NCI-H82 (cell line): ENCODE measurements at places on chromosomes 7 and 10.

- no peak for DNase-seq
Measured at GRCh38 chr7:105199386-105199785, 185.4 kb downstream of the KMT2E start.

DNA sequence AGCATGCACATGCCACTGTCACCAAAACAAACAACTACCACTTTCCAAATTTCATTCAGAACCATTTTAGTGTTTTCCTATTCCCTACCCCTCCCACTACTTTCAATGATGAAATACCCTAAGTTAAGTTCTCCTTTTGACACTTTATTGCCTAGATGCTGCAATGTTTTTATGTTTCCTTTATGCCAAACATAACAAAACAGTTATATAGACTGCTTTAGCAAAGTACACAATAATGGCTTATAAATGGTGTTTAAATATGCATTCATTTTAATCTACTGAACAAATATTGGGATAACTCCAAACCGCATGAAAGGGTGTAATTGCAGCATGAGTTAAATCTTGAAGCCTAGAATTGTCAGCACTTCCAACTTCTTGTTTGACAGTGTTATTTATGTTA, 69.2 kb downstream of the PHYHIPL start:
- DNase-seq: no peak

DNA sequence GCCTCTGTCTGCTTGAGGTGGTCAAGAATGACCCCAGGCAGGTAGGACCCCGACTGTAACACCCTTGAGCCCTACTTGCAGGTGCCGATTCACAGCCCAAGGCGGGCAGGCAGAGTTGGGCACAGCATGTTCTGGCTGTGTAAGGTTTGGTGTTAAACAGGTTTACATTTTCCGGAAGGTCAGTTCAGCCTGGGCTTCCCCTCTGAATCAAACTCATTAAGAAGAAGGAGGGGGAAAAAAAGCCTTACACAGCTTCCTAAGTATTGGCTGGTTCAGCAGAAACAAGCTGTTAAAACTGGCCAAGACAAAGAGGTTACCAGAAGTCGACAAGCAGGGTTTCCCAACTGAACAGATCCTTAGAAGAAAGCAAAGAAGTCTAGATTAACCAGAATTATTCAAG, 132.7 kb downstream of the PRPF18 start:
- no peak for DNase-seq

GRCh38 chr7:46486256-46487206, 565.5 kb upstream of the IGFBP3 start:
- DNase-seq: no peak

DNA sequence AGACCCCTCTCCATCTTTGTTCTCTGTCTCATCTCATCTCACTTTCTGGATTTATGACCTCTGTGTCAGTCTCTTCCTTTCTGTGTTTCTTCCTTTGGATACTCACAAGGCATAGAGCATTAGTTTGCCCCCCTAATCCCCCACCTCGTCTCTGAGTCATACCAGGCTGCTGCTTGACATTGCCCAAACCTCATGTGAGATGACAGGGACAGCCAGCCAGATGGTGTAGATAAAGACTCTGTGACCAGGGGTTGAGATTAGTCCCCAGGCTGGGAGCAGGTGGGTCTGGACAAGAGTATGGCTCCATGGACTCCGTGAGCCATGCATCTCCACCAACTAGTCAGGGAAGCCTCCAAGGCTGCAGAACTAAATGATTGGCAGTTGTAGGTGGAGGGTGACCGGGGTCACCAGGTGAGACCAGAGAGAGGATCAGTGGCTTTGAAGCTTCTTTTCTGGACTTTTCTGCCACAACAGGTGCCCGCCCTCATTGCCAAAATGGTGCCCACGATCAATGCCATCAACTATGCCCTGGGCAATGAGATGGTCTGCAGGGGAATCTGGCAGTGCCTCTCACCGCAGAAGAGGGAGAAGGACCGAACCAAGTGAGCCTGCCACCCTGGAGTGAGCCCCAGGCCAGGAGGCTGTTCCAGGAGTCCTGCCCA, 13.3 kb downstream of the RGR start:
- DNase-seq: peak; percentile 55

DNA sequence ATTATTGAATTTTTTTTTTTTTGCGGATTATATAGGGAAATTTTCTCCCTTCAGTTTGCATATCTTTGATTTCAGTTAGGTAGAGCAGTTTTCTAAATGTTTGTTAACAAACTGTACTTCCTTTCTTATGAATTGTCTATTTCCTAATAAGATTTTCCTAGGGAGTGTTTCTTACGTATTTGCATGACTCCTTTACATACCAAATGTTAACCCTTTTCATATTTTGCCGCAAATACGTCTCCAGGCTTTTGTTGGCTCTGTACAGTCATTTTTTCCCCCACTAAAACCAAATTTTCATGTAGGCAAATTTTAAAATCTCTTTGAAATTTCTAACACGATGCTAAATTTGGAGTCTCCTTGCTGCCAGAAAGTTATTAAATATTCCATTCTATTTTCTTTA, 1.9 kb upstream of the FRAT2 start:
- no peak for DNase-seq

DNA sequence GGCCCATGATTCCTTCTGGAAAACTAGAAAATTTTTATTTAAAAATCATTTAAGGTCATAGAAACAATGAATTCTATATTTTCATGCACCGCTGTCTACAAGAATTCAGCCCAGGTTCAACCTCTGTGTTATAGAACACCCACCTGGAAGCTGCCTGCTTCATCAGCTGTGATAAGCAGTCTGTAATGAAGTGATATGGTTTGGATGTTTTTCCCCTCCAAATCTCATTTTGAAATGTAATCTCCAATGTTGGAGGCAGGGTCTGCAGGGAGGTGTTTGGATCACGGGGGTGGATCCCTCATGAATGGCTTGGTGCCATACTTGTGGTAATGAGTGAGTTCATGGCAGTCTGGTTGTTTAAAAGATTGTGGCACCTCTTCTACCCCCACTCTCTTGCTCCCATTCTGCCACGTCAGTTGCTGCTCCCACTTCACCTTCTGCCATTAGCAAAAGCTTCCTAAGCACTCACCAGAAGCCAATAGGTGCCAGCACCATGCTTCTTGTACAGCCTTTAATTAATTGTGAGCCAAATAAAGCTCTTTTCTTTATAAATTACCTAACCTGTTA, 55.6 kb downstream of the MRPL32 start:
- no peak for DNase-seq

DNA sequence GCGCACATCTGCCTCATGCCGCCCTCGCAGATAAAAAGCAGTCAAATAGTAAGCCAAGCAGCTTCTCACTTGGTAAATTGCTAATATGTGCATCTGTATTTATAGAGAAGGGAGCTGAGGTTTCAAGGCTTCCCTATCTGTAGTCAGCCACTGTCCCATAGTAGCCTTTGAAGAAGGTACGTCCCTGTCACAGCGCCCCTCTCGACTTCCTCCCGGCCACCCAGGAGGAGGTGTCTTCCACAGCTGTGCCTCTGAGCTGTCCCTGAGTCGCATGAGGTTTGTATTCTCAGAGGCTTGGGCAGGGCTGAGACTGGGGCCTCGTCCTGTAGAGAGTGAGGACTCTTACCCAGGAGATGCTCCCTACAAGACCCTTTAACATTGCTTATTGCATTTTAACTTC, 49.0 kb downstream of the SPOCK2 start:
- no peak for DNase-seq

DNA sequence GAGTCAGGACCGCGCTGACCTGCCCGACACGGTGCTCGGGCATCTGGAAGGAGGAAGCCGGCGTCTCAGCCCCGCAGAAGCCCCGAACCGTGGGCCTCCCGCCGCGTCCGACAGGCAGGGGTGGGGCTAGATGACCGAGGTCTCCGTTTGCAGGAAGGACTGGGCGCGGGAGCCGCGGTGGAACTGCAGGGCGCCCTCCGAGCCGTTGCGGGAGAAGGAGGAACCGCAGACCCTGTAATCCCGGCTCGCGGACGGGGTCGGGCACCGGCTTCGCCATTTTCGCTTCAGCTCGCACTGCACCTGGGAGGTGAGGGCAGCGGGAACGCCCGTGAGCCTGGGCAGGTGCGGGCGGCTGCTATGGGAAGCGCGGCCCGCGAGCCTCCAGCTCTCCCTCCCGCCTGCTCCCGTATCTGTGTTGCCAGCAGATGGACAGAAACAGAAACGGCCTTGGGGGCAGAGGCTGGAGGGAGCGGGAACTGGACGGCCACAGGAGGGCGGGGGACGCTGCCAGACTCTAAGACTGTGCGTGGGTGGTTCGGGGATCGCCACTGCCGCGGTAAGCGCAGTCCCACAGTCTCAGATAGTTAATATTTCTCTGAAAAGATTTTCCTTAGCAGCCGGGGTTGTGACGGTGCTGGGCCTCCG, 114.1 kb downstream of the VIPR2 start:
- DNase-seq: peak; percentile 29

DNA sequence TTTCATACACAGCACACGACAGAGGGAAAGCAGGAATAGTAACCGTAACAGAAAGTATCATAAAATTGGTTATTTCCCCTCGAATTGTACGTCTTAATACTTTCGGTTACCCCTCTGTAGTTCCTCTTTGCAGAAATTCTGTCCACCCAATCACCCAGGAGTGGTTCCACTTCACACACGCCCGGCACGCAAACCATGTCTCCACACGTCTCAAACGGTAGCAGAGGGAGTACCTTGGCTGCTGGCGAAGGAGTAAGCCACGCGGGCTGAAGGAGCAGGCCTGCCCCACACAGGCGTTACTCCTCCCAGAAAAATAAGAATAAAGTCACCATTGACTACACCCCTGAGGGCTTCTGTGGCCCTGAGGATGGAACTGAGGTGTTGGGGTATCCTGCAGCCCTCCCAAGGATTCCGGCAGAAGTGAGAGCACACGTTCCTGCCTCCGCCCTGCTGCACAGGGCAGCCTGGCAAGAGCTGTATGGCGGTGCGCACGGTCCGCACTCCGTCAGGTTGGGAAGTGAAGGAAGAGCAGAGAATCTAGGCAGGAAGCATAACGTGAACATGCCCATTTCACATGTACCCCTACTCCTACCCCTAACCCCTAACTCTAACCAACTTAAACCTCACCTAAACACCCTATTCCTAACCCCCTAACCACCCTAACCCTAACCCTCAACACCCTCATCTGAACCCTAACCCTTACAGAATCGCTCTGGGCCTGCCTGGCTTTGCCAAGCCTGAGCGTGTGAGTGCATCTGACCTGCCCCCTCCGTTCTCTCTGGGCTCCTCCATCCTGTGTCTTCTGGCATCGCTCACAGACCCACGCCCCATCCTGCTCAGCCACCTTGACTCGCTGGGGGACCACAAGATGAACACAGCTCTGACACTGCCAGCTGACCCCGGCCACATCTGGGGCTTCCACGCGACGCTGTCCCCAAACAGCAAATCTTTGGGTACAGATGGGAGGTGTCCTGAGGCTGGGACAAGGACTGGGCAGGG, 18.2 kb downstream of the GPR146 start:
- DNase-seq: no peak

GRCh38 chr10:114970515-114970914, 32.5 kb downstream of the TRUB1 start:
- DNase-seq: peak; percentile 60

DNA sequence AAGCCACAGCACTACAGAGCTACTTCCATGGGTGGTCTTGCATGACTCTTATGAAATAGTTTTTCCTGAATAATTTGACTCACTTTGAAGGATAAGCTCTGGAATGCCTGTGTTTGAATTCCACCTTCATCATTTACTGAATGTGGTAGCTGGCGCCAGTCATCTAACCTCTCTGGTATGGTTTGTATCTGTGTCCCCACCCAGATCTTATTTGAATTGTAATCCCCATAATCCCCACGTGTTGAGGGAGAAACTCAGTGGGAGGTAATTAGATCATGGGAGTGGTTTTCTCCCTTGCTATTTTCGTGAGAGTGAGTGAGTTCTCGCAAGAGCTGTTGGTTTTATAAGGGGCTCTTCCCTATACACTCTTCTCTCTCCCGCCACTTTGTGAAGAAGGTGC, 11.2 kb upstream of the SLC13A1 start:
- peak; percentile 64 for DNase-seq

GRCh38 chr7:132276234-132276630, 300.0 kb downstream of the PLXNA4 start:
- peak; percentile 80 for DNase-seq

DNA sequence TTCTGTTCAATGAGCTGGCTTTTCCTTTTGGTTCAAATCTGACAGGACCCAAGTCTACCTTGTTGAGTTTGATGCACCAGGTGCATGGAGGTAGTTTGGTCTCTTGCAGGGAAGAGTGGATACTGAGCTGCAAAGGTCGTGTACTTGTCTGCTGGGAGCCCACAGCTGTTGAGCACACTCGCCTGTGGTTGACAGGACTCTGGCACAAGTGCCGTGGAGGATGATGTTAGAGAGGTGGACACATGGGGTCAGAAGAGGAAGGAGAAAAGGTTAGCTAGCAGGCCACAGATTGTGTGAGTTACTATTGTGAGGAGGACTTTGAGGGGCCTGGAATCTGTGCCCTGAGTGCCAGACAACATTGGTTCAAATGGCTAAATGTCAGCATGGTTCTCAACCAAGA, 197.3 kb downstream of the CREB5 start:
- DNase-seq: no peak

DNA sequence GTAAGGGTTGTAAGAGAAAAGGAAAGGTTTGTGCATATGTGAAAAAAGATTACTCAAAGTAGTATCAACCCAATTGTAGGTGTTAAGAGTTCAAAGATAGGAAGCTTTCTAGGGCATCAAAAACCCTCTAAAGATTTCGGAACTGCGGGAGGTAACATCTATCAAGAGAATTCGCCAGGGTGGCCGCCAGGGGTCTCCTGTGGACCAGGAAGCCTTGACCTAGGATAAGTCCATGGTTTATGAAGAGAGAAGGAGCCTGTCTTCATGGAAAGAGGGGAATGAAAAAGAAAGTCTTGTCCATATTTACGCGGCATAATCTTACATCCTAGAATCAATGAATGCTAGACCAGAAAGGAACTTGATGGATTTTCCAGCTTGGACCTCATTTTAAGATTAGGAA, 140.7 kb upstream of the CALCR start:
- DNase-seq: peak; percentile 75
